ENCODE measurements at places on chromosomes 2 and 18.

- no peak for DNase-seq
Observed at GRCh38 chr2:197249381-197250083, 61.0 kb downstream of the ANKRD44 start.

DNA sequence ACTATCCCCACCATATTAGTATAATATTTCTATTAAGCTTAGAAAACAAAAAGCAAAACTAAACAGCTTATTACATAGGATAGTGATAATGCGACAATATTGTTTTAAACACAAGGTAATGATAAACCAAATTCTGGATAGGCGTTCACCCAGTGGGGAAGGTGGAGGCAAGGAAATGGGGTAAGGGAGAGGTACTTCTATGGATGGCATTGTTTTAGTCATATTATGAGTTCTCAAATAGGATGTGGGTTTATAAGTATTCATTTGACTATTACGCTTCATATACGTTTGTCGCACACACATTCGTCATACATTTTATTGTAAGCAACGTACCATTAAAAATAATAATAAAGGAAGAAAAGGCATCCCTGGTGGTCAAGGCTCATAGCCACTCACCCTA, 88.8 kb upstream of the DNMT3A start:
- no peak for DNase-seq

- DNase-seq: no peak
Observed at GRCh38 chr18:77140439-77141109, 8.0 kb upstream of the MBP start.

DNA sequence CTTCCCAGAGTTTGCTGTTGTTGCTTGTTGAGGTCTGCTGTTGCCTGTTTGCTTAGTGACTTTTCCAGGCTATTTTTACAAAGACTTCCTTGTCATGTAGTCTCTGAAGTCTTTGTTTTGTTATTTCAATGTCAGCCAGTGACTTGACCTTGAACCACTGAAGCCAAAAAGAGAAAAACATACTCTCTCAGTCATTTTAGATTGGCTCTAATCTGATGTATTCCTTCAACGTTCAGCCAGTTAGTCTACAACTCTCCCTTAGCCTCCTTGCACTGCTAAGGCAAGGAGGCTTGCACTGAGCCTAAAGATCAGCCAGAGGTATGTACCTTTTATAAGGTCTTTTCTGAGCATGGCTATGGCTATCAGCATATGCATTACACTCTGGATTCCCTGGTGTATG, 27.9 kb downstream of the KIAA1328 start:
- DNase-seq: no peak

DNA sequence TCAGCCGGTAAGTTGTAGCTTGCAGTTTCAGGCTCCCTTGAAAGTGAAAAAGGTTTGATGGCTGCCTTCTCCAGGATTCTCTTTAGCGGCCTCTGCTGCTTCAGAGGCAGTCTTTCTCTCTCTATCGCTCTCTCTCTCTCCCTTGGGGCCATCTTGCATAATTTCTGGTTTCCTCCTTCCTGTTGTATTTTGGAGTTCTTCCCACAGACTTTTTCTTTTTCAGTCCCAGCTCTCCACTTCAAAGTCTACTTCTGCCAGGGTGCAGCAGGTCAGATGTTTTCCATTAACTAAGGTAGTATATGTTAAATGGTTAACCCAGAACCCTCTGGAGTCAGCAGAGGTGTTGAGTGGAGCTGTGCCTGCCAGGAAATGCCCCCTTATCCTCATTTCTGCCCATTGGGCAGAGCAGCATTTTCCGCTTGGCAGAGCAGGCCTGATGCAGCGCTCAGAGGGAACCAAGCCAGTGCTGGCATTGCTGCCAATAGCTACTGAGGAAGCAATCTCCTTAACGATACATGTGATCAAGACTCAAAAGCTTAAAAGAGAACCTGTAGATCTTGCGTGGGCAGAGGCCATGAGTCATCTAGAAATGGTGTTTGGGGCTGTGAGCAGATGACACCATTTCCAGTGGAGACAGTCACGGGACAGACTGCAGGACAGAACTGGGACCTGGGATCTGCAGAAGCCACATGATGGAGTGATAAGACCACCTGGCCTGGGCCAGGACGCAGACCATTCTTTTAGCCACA, 20.8 kb downstream of the DBI start:
- DNase-seq: no peak

DNA sequence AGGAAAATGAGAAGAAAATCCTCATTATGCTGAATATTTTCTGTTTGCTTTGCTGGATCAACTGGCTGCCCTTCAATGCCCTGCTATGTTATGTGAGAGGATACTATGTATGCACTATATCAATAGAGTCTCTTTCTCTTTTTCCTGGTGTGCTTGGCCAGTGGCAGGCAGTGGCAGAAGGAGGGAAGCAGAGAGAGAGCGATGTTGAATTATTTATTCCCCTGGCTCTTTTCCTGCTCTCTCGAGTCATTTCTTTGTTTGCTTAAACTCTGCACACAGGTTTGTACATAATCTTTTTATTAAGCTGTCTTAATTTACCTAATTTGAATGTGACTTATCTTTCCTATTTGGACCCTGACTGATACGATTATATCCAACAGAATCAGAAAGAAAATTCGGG, 1727.3 kb downstream of the SUCLG1 start:
- DNase-seq: no peak
